Lung microvascular endothelial cell (primary cell): ENCODE measurements at places on chromosomes 1 and 21. TPM values are rescaled to one million over a fixed set of nuclear protein-coding genes. Genes with fewer than 3 reads are reported as not detected.

Gene ADORA3
- total RNA-seq, result not detected in 2 replicates

Gene RPE65
- total RNA-seq, result not detected in 2 replicates

GRCh38 chr1:36137226-36137625 lies 12.1 kb downstream of the TRAPPC3 start:
- DNase-seq, result no peak

DNA sequence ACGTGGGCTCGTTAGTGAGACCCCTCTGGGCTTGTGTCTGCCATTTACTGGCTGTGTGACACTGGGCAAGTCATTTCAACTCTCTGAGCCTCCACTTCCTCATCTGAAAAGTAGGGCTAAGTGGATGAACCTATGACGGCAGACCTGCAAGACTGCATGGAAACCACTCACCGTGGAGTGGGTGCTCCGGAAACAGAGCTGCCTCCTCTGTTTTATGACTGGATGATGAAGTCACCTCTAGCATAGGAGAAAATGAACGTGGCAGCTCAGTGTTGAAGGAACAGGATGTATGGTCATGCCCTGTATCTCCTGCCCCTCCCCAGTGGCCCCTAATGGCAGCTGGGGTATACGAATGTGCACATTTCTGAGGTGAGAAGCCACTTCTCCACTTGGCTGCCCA lies 40.5 kb downstream of the STPG1 start:
- DNase-seq, result no peak

DNA sequence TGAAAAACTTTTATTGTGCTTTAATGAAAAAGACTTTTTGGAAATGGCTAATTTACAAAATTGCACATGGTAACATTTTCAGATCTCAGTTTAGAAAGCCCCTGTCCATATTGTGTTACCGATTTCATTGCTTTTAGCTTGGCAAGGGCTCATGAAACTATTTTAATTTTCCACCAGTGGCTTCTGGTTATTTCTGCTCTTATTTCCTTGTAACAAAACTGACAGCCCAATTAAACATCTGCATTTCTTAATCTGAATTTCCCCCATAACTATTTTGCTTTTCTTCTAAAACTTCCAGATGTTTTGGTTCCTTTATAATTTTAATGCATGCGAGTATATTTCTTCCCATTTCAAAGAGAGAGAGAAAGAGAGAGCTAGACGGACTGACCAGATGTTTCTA lies 264.8 kb downstream of the PTPRC start:
- DNase-seq, result no peak

Gene LY9
- not detected in 2 replicates for total RNA-seq

GRCh38 chr21:44253832-44254710 lies 7.6 kb downstream of the DNMT3L start:
- peak; percentile 51 for DNase-seq

DNA sequence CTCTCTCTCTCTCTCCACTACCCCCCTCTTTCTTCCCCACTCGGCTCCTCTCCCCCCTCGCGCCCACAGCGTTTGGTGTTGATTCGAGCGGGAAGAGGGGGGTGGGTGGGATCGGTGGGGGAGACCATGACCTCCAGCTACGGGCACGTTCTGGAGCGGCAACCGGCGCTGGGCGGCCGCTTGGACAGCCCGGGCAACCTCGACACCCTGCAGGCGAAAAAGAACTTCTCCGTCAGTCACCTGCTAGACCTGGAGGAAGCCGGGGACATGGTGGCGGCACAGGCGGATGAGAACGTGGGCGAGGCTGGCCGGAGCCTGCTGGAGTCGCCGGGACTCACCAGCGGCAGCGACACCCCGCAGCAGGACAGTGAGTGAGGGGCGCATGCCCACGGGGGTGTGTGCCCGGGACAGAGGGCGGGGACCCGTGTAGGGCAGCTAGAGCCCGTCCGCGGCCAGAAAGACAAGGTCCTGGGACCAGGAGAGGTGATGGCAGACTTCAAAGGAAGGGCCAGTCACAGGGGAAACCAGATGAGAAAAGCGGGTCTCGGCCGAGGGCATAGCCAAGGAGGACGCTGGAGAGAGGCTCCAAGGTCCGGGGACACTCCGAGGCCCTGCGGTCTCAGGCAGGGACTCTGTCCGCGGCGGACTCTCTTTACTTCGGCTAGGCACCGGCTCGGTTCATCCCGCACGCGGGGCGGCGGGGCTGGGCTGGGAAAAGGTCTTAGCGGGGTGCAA lies at the start of gene PRRX1:
Gene PRRX1 (plus strand): TSS at position 39 of the 735 bp plus-strand sequence. CDS start 88 bp downstream, at position 127.
- peak; percentile 15 for DNase-seq

- DNase-seq, result no peak
These were observed 2.7 kb downstream of the RHBG start for GRCh38 chr1:156371553-156372264.

DNA sequence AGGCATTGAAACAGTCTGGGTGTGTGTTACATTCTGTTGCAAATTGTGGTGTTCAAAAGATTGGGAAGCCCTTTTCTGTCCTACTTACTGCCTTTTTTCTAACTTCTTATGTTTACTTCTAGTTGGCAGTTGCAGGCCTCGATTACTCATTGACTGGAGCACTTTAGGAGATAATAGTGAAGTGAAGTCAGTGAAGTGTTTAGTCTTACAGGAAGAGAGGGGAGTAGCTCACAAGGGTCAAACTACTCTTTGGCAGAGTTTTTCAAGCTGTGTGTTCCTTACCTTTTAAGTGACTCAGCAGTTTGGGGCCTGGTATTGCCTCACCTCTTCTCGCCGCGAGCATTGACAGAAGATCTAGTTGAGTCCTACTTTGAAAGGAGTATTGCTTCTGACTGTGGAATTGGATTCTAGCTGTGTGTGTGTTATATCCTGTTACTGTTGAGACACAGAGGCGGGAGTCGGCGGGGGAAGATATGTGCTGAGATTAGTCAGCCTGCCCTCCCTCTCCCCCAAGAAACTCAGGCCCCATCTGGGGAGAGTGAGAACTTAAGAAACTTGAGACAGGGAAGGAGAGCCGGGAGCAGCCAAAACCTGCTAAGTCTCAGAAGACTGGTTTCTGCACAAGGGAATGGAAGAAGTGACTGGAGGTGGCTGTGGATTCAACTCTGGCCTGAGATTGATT lies 19.3 kb downstream of the AHCYL1 start:
- DNase-seq, result peak; percentile 96

Gene SLAMF7
- not detected in 2 replicates for total RNA-seq

Gene ZNF648
- not detected in 2 replicates for total RNA-seq

DNA sequence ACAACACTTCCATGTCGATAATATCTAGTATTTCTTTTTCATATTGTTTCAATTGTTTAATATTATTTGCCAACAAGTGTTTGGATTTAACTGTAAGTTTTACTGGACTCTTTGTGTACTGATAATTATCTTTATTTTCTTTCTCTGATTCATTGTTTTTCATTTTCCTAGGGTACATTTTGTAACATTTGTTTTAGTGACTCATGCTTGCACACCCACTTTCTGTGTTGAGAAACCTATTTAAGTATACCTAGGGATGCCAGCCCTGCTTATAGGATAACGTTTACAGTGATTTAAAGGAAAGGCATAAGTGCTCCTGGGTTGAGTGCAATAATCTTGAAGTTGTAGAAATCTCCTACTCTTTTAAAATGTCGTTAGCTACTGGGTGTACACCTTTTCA lies 1386.0 kb upstream of the ADGRL4 start:
- no peak for DNase-seq

- DNase-seq, result no peak
These were observed 257.6 kb upstream of the USP24 start for GRCh38 chr1:55472784-55473183.
